EH (cell line): ENCODE measurements at places on chromosomes 12 and 14.

DNA sequence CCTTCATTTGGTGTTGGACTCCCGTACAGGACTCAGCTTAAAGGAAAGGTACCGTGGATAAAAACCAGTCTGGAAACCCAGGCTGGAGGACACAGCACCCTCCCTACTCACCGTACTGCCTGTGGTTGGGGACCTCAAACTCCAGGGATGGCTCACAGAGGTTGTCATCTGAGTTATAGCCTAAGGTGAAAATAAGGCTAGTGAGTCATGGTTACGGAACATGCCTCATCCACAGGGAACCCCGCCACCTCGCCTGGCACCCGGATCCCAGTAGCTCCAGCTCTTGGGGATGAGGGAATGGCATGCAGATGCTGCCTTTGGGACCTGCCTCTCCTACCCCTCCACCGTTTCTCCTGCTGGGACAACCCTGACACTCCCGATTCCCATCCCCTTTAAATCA, 36.8 kb upstream of the GPR68 start:
- DNase-seq = peak; percentile 66

DNA sequence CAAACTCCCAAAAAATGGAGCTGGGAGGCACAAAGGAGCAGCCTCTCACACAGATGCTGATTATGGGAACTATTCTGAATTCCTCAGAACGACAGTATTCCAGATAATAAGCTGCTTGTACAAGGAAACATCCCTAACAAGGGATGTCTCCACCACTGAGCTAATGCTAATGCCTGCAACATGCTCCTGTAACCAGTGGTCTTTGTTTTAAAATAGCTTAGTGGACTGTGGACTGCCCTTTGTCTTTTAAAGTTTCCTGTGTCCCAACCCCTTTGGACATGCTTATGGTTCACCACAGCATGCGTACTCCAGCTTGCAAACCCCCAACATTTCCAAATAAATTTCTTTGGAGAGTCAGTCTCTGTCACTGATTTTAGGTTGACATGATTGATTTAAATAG, 16.4 kb upstream of the PITPNM2 start:
- no peak for DNase-seq

- DNase-seq = peak; percentile 91
Observed at GRCh38 chr12:12992418-12993130, 7.5 kb downstream of the HEBP1 start.

DNA sequence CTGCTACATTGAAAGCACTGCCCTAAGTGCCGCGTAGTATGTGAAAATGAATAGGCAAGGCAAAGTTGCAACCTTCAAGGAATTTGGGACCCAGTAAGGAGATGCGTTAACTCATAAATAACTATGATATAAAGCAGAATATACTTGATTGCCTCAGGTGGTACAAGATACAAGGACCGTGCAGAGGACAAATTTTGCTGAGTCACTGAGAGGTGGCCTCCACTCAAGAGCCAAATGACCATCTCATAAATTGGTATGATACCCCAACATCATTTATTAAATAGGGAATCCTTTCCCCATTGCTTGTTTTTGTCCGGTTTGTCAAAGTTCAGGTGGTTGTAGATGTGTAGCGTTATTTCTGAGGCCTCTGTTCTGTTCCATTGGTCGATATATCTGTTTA, 35.7 kb downstream of the IGF1 start:
- no peak for DNase-seq

DNA sequence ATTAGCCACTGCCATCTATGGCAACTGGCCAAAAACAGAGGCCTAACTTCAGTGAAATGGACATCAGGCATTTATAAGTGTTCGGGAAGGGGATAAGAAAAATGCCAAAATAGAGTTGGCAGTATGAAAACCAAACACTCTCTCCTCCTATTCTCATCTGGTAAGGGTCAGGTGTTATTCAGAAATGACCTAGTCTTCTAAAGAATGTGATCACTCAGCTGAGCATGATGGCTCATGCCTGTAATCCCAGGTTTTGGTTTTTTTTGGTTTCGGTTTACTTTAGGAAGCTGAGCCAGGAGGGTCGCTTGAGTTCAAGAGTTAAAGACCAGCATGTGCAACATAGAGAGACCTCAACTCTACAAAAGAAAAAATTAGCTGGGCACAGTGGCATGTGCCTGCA, 170.3 kb downstream of the GRIN2B start:
- no peak for DNase-seq

DNA sequence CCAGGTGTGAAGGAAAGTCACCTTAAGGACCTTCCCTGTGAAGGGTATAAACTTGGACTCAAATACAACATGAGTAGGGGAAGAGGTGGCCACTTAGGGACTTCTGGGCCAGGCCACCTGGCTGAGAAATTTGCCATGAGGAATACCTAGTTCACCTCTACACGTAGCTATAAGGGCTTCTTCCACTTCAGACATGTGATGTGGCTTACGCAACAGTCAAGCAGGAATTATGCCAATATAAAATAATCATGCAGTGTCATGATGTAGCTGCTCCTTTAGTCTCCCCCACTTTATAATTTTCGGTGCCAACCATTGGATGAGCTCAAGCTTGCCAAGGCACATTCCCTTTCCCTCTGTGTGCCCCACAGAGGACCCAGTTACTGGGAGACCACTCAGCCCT, 166.6 kb upstream of the BCL2L14 start:
- DNase-seq = no peak

DNA sequence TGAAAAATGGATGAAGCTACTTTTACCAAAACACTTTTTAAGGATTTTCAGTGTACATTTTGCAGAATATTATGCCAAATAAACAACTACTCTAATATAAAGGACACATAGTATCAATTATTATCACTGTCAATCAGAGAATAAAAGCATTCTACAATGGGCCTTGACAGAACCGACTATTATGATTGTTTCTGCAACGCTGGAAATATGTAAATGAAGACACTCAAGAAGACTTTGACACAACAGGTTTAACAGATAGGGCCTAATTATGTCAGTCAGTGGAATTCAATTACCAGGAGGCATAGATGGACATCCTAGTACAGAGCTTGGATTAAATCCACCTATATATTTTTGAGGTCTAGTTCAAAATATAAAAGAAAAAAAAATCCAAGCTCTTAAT, 58.7 kb upstream of the SOX5 start:
- no peak for DNase-seq

- no peak for DNase-seq
Observed at GRCh38 chr12:109651596-109651995, 62.0 kb upstream of the FAM222A start.

GRCh38 chr12:132243596-132244310, 85.6 kb downstream of the GALNT9 start:
- DNase-seq = no peak

DNA sequence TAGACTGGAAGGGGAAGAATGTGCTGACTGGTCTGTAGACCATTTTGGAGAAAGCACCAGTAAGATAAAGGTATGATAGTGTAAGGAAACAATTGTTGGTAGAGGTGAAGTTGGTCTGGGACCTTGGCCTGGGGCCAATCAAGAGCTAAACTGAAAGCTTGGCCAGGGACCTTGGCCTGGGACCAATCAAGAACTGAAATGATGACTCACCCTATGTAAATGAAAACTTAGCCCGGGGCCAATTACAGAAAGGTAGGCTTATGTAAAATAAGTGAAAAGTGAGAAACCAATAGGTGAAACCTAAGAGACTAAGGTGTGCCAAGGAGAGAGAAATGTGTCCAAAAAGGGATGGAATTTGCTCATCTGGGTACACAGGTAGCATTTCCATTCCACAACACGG, 776.0 kb downstream of the C12orf50 start:
- DNase-seq = no peak

GRCh38 chr14:96106891-96107290, 67.7 kb downstream of the C14orf132 start:
- DNase-seq = no peak

- no peak for DNase-seq
Observed at GRCh38 chr12:2638273-2639019, 156.3 kb upstream of the FKBP4 start.

GRCh38 chr14:103016071-103016470, 41.3 kb downstream of the CDC42BPB start:
- DNase-seq = no peak

- DNase-seq = no peak
Observed at GRCh38 chr12:78038986-78039385, 208.3 kb downstream of the NAV3 start.

DNA sequence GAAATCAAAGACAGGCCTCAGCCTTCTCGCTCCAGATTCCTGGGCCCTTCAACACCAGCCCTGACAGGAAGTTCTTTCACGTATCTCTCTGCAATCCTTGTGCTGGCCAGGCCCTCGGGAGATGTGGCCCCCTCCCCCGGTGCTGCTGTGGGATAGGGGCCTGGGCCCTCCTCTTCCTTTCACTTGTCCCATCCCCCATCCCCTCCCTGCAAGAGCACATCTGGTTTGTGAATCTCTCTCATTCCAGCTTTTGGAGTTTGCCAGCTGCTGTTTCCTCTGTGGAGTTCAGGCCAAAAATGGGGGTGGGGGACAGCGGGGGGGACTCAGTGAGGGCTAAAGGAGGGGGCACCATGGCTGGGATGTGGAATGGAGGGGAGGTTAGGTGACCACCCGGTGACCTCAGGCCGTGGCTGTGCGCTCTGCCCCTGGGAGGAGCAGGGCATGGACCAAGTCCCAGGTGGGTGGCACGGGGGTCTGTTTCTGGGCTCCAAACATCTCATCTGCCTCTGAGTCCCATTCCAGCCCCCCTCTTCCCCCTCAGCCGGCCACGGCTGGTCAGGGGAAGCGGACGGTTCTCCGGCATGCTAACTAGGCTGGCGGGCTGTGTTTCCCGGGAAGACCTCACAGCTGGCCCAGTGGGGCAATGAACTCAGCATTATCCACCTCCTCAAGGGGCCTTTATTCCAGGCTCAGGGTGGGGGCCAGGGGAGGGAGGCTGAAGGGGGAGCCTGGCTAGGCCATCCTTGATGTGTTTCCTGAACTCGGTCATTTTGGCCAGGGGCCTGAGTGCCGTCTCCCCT, 7.4 kb downstream of the LRP1 start:
- peak; percentile 69 for DNase-seq

DNA sequence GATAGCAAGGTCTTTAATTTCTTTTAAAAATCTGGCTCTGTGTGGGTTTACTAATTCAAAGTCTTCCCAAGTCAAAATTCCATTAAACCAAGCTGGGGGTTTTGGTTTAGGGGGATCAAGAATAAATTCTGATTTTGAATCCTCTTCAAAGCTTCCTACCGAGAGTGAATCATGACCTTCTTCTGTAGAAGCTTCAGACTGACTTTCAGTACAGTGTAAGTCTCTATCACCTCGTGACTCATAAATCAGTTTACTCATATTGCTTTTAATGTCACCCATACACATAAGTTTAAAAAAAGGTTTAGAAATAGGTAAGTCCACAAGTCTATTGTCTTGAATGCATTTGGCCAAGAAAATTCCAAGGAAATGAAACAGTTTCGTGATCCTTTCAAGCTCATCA, 80.6 kb upstream of the STRN3 start:
- peak; percentile 9 for DNase-seq

- DNase-seq = no peak
Observed at GRCh38 chr12:80860206-80860605, 77.5 kb downstream of the LIN7A start.

GRCh38 chr14:93962701-93963601, 13.4 kb downstream of the ASB2 start:
- peak; percentile 37 for DNase-seq

DNA sequence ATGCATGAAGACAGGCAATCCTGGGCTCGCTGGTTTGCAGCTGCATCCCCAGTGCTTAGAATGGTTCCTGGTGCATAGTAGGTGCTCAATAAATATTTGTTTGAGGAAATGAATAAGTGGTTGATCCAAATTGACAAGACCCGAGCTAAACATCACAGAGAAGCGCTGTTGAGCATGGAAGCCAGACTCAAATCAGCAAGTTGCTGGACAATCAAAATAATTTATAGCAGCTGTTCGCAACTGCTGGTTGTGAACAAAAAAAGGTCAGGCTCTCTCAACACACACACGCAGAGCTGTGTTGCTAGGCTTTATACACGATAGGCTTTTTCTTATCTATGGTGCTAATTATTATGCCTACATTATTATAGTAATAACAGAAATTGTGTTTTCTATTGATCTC, 190.2 kb downstream of the TBX5 start:
- no peak for DNase-seq

DNA sequence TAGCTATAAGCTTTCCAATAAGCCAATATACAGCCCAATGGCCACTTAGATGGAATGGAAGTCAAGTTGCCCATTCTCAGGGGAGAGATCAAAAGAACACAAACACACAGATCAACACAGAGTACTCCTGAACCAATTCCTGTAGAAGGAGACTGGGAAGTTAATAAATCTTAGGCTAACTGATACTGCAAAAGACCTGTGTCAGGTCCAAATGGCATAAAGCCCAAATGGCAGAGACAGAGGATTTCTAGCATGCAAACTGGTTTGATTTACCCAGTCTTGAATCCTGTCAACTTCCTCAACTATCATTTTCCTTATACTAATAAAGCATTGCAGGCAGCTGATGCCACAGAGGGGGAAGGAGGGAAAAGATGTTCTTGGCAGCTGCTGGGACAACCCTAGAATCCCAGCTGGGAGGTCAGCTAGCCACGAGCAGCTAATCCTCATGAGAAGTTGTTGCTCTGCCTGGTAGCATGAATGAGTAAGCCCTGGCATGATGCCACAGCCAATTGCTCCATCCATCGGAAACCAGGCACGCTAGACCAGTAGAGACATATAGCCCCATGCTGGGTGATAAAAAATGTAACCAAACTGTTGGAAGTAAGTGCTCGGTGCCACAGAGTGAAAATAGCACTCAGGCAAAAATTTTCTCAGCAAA, 26.2 kb downstream of the ANG start:
- DNase-seq = peak; percentile 26

- DNase-seq = no peak
Observed at GRCh38 chr12:96786791-96787190, 120.3 kb upstream of the NEDD1 start.

- DNase-seq = peak; percentile 91
Observed at GRCh38 chr12:94099632-94100031, 48.7 kb upstream of the PLXNC1 start.

- DNase-seq = peak; percentile 22
Observed at GRCh38 chr14:59067127-59067894, 121.2 kb upstream of the DAAM1 start.

DNA sequence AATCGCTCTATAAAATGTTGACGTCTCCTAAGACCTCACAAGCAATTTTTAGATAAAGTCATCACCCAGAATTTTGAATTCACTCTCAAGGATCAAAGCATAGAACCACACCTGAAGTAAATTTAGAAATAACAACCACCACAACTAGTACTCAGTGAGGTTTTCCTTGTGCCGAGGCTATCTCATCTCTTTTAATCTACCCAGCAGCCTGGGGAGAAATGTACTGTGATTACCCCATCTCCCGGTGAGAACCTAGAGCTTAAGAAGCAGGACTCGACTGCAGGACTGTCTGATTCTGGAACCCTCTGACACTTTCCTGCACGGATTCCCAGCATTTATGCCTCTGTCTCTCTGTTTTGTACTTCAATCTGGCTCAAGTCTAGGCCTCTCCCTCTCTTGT, 180.9 kb upstream of the PLXNC1 start:
- DNase-seq = no peak

GRCh38 chr14:104550340-104550860, 29.2 kb upstream of the C14orf180 start:
- no peak for DNase-seq

GRCh38 chr14:20456971-20457370, 1.9 kb downstream of the APEX1 start:
- DNase-seq = no peak

GRCh38 chr12:74412606-74413230, 124.9 kb upstream of the ATXN7L3B start:
- peak; percentile 8 for DNase-seq

GRCh38 chr12:127245437-127245836, 1021.5 kb upstream of the TMEM132C start:
- DNase-seq = peak; percentile 65
